Fibroblast of lung (primary cell): ENCODE measurements at places on chromosomes 4 and X.

GRCh38 chr4:98421111-98421510, 159.9 kb downstream of the RAP1GDS1 start:
- DNase-seq: peak; percentile 93

GRCh38 chrX:149312988-149313387, 192.1 kb downstream of the IDS start:
- DNase-seq: peak; percentile 27

DNA sequence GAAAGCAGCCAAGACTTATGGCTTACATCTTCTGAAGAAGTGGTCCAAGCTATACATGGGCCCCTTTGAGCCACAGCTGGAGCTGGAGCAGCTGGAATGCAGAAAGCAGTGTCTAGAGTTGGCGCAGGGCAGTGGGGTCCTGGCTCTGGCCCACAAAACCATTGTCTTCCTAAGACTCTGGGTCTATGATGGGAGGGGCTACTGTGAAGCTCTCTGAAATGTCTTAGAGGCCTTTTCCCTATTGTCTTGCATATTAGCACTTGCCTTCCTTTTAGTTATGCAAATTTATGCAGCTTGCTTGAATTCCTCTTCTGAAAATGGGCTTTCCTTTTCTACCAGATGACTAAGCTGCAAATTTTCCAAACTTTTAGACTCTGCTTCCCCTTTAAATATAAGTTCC, 15.3 kb downstream of the NPY1R start:
- DNase-seq: no peak

DNA sequence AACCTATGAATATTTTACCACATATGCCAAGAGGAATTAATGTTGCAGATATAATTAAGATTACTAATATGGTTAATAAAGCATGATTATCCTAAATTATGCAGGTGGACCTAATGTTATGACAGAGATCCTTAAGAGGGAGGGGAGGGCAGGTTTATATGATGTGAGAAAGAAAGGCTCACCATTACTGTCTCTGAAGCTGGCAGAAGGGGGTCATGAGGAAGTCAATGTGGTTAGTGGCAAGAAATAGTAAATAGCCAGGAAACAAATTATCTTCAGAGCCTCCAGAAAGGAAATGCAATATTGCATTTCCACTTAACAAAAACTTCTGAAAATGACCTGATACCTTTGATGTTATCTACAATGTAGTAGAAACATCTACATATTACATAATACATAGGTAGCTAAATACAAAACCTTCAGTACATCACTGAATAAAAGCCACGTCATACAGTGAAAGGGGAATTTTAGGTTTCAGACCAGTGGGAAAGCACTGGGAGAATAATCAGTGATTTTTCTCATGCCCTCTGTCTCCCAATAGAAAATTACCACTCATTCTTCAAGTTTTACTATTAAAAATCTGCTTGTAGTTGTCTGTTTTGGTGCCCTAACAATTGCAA, 609.2 kb downstream of the SPOCK3 start:
- DNase-seq: no peak

- no peak for DNase-seq
These were observed 218.1 kb downstream of the ANTXR2 start for GRCh38 chr4:79854856-79855502.

GRCh38 chr4:140070973-140071372, 83.0 kb downstream of the MAML3 start:
- no peak for DNase-seq

DNA sequence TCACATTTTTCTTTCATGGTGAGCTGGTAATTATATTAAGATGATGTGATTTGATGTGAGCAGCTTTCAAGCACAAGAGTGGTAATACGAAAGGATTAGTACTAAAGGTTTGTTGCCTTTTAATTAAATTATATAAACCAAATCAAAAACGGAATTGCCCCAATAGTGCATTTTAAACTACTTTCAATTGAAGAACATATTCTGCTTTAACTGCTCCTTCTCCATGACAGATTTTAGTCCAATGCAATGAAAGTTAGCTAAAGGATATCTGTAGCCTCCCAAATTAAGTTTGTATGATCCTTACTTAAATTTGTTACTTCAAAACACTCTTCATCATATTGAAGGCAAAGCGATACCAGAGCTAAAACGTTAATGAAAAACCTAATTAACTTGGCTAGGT, 447.1 kb upstream of the AMOT start:
- no peak for DNase-seq

GRCh38 chrX:48071064-48071985, at the start of gene ZNF630:
TSS of gene ZNF630 (minus strand) at chrX:48071640. CDS start at chrX:48066886, 4,754 bp downstream.
- DNase-seq: peak; percentile 24

- DNase-seq: peak; percentile 66
These were observed 4.5 kb upstream of the CXCR3 start for GRCh38 chrX:71622576-71623450.

DNA sequence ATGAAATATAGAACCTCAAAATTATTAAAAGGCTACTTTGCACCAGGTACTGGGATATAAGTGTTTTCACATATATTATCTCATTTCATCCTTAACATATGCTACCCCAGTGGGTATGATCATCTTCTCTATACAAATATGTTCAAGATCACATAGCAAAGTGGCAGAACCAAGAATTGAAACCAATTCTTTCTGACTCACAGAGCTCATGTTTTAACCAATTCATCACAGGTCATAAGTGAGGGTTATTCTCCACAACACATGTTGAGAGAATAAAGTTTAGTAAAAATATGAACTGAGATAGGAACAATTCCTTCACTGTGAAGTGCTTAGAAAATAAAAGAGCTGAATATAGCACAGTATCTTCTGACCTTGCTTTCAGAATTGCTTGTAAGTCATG, 442.9 kb upstream of the RASGEF1B start:
- DNase-seq: no peak

DNA sequence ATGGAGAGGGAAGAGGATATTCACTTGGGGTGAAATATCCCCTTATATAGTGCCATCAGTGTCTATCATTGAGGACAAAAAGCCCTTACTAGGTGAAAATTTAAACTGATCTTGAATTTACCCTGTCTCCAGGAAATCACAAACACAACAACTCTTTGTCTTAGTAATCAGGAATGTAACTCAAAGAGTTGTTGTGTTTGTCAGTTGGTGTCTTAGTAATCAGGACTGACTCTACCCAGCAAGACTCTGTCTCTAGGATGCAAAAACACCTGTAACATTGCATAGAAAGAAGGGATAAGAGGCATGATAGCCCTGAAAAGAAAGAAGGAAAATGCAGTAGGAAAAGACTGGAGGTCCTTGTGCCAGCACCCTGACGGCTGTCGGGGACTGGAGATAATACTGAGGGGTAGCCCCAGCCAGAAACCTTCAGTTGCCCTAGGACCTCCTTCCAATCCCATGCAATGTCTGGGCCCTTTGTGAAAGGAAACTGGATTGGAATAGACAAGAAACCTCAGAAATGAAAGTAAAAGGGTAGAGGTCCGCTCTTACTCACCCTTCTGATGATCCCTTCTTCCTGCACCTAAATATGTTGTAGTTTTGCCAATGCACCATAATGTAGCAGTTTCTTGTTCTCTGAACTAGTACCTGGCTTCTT, 45.3 kb downstream of the HMGB2 start:
- DNase-seq: no peak

DNA sequence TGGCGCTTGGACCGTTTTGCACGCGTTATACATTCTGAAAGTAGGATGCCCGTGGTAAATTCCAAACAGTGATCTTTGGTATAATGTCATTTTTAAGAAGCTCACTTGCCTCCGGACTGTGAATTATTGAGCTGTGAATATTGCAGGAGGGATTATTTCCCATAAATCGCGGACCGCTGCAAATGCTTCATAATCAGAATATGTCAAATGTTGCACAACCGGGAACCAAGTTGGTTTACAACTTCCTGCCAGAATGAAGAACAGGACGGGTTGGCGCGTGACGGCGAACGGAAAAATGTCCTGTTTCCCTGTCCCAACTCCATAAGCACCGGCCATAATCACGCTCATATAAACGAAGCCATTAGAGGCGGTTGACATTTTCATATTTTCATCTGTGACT, 67.6 kb downstream of the SHOX start:
- DNase-seq: no peak

- DNase-seq: peak; percentile 28
These were observed 46.2 kb upstream of the TXK start for GRCh38 chr4:48180234-48180633.

GRCh38 chr4:140724760-140725159, 31.4 kb downstream of the TBC1D9 start:
- DNase-seq: no peak

- DNase-seq: peak; percentile 85
These were observed 57.8 kb upstream of the FAM47B start for GRCh38 chrX:34884817-34885216.

DNA sequence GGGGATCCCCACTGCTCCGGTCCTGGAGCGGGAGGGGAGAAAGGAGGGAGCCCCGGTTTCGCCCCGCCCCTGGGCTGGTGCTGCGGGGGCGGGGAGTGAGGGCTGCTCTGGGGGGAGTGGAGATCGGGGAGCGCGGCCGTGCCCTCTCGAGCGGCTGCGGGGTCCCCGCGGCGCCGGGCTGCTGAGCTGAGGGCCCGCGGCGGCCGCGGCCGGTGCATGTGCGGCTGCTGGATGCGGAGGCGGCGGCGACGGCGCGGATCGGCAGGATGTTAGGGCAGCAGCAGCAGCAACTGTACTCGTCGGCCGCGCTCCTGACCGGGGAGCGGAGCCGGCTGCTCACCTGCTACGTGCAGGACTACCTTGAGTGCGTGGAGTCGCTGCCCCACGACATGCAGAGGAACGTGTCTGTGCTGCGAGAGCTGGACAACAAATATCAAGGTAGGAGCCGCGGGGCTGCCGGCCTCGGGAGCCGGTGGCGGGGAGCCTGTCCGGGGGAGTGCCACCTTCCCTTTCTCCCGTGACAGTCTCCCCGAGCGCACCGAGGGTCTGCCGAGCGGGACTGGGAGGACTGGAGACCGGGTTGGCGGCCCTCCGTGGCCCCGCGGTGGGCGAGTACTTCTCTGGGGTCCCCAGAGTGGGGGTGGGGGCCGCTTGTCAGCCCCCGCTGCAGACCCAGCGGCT, at the start of gene ING2:
TSS of gene ING2 (plus strand) at position 129 of the 681 bp plus-strand sequence. CDS start at position 267, 138 bp downstream.
- no peak for DNase-seq

- DNase-seq: no peak
These were observed 619 bp upstream of the MPC1L start for GRCh38 chrX:40622479-40623138.

DNA sequence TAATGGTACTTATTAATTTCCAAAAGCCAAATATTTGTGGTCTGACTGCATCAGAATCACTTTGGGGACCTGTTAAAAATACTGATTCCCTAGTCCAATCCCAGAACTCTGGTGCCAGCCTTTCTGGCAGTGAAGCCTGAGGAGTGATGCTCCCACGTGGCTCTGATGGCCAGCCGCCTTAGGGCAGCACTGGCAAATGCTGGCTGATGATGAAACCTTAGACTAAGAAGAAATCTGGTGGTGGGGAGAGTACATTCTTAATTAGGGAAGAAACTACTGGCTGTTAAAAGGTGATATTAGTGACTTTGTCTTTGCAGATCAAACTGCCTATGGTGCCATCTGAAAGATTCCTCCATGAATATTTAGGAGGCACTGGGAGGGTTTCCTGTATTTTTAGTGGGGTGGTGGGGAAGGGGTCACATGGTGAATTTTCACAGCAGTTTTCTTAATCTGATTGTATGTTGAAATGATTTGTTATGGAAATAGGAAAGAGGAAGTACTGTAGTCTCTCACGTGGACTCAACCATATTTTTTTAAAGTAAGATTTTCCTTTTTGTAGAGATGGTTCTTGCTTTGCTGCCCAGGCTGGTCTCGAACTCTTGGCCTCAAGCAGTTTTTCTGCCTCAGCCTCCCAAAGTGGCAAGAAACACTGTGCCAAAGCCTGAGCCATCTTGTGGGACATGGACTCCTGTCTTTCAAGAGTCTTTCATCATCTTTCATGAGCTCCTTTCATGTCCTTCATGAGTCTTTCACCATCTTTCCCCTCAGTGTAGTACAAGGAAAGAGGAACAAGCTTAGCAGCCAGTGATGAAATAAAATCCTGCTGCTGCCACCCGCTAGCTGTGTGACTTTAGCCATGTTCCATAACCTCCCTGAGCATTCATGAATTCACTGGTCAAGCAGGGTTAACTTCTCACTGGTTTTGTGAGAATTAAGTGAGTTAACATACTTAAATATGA, 90.8 kb downstream of the ZNF330 start:
- no peak for DNase-seq

- DNase-seq: no peak
These were observed 8.8 kb downstream of the TMEM150C start for GRCh38 chr4:82553020-82553419.

DNA sequence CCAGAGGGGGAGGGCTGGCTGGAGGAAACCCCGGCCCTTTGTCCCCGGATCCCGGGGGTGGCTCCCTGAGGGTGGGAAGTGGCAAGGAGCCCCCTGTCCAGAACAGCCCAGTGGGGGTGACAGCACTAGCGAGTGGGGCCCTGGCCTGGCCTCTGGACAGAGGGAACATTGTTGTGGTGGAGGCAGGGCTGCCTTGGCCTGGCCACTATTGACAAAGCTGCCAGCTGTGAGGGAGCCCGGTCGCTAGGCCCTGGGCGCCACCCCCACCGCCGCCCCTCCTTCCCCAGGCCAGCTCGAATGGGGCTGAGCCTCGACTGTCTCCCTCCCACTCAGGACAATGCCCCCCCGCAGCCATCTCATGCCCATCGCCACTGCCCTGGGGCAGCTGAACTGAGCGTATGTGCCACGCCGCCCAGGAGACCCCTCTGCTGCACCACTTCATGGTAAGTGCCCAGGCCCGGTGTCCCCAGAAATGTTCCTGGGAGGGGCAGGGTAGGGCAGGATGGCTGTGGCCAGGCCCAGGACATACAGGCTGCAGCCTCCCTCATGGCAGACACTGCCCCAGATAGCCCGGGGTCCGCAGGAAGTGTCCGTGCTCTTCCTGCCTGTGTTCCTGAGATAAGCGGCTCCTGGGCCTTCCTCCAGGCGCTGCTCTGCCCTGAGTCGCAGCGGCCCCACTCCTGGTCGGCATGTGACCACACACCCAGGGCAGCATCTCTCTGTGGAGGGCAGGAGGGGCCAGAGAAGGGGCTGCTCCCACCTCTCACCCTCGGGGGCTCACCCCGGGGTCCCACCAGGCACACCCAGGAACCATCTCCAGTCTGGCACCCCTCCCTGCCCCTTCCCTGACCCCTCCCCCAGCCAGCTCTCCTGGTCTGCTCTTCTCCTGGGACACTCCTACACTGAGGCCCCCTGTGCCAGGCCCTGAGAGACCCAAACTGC, 1.4 kb downstream of the PLXNB3 start:
- DNase-seq: no peak

DNA sequence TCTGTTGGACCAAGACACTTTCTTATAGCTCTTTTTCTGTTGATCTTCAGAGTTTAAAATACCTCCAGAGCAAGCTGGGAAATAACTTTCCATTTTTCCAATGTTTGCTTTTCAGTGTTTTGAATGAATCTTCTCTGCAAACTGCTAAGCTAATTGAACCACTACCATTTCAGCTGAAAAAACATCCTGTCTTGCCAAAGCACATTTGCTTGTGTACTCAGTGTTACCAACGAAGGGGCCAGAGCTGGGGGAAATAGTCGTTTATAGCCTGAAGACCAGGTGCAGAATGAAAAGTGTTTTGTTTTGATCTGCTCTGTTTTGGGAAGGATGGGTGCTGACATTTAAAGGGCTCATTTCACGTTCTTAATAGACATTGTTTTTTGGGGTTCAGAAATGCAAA, 88.4 kb upstream of the CLNK start:
- DNase-seq: peak; percentile 12

- no peak for DNase-seq
These were observed 23.5 kb upstream of the CA5B start for GRCh38 chrX:15714529-15714928.

GRCh38 chr4:105902550-105903262, 7.4 kb downstream of the NPNT start:
- no peak for DNase-seq
